Muscle of arm (tissue), 14 donors: ENCODE measurements at places on chromosomes 13 and 19.

GRCh38 chr13:95463531-95463930 lies 89.0 kb upstream of the CLDN10 start:
- DNase-seq, result no peak

GRCh38 chr13:113231306-113232207 lies 22.1 kb downstream of the CUL4A start:
- DNase-seq, result no peak

DNA sequence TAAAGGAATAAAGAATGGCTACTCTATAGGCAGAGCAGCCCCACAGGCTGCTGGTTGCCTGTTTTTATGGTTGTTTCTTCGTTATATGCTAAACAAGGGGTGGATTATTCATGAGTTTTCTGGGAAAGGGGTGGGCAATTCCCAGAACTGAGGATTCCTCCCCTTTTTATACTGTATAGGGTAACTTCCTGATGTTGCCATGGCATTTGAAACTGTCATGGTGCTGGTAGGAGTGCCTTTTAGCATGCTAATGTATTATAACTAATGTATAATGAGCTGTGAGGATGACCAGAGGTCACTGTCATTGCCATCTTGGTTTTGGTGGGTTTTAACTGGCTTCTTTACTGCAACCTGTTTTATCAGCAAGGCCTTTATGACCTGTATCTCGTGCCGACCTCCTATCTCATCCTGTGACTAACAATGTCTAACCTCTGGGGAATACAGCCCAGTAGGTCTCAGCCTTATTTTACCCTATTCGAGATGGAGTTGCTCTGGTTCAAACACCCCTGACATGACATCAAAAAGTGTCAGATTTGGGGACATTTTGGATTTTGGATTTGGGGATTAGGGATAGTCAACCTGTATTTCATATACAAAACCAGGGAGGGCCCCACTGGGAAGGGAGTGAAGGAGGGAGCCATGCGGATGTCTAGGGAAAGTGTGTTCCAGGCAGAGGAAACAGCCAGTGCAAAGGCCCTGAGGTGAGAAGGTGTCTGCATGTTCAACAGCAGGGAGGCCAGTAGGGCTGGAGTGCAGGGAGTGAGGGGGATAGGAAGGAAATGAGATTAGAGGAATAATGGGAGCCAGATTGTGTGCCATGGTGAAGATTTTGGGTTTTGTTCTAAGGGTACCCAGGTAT lies 10.9 kb downstream of the FXYD5 start:
- no peak for DNase-seq

DNA sequence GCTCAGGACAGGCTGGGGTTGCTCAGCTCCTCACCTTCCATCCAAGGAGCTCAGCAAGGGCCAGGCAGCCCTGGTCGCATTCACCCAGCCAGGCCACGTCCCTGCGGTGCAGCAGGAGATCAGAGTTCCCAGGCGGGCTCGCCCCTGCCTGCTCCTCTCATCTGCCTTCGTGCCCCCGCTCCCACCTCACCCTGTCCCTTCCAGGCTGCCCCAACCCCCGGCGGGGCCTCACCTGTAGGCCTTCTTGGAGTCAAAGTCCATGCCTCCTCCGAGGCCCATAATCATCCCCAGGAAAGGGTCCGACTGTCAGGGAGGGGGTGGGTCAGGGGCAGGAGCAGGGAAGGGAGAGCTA lies 1.3 kb upstream of the RINL start:
- no peak for DNase-seq

DNA sequence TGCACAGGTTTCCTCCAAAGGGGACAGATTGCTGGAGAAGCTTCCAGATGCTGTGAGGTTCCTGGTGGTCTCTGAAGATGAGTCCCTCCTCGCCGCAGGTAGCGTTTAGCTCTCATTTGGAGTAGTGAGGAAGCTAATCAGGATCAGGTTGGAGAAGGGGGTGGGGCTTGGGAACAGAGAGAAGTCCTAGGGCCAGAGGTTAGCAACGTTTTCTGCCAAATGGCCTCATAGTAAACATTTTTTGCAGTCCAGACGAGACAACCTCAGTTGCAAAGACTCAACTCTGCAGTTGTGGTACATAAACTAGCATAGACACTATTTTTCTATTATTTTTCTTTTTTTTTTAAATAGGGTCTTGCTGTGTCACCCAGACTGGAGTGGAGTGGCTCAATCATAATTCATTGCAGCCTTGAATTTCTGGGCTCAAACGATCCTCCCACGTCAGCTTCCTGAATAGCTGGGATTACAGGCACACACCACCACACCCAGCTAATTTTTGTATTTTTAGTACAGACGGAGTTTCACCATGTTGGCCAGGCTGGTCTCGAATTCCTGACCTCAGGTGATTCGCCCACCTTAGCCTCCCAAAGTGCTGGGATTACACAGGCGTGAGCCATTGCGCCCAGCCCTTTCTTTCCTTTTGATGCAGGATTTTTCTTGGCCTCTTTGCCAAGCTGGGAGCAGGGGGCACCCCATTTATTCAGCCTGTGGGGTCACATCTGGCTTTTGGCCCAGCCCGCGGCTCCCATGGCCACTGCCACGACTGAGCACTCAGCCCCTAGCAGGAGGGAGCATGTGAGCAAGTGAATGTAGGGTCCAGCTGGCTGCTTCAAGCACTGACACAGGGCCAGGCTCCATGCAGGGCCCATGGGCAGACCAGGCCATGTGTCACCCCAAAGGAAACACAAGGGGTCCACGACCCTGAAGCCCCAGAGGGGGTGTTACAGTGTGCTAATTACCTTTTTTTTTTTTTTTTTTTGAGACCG lies 34.4 kb upstream of the SIN3B start:
- DNase-seq, result no peak

DNA sequence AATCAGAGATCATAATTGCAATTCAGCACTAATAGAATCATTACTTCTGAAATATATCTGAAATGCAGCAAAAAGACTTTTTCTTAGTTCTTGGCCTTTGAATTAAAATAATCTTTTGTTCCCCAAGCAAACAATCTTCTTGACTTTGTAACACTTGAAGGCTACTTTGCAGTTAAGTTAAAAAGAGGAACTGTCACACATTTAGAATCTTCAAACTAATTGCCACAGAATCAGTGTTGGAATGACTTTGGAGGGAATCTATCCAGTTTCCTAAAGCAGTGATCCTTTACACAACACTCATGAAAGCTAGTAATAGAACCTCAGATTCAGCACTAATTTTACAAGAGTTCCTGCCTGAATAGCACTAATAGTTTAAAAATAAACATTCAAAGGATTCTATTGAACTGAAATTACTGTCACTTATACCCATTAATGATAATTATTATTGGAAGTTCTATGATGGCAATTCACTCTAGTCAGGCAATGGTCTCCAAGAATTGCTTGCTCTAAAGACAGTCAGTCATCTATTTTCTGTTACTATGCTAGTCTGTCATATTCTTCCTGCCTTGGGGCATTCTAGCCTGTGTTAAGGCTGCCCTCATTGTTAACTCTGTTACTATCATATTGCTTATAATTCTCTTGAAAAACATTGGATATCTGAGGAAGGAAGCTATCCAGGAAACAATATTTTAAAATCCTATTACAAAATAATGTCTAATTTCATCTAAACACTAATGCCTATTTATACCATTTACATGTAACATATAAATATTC lies 362.4 kb downstream of the DIAPH3 start:
- DNase-seq, result no peak

DNA sequence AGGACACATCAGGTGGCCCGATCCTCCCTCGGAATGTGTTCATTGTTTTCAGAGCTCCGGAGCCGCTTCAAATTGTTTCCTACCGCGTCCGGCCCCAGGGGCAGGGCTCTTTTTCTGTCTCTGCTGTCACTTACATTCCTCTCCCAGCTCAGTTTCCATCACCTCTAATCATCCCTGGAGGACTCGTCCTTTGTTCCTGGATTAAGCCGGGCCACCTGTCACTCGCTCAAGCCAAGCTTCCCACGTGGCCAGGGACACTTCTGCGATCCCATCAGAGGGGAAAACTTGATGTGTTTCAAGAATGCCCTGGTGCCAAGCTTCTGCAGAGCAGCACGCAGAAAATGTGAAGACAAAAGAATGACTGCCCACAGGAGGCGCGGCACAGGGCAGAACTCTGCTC lies 13.5 kb downstream of the IL17D start:
- DNase-seq, result no peak

DNA sequence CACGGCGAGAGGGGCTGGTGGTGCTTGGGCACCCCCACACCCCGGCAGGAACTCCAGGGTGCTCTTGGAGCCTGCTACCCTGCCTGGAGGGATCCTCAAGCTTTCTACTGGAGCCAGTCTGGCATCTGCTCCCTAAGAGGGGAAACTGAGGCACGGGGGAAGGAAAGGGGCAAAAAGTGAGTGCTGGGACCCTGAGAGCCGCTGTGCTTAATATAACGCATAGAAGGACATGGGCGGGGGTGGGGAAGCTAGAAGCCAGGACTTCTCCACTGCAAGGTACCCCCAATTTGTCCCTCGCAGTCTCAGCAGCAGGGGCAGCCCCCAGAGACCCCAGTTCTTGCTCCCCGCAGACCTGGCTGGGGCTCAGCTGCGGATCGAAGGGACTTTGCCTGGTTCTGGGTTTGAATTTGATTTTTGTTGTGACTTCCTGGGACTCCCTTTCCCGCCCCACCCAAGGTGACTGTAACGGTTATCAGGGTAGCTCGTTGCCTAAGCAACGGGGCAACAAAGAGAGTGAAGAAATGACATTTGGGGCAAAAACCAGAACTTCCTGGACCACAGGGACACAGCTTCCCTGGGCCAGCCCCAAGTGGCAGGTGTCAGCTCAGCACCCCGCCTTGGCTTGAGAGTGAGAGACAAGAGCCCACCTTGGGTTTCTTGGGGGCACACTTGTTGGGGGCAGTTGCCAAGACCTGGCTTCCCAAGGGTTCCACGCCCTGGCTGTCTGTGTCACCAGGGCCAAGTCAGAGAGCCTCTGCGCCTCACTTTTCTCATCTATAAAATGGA lies 638 bp downstream of the ADGRE5 start:
- no peak for DNase-seq

GRCh38 chr19:5037936-5038335 lies 69.0 kb downstream of the KDM4B start:
- no peak for DNase-seq

GRCh38 chr19:28977826-28978225 lies 235.1 kb downstream of the UQCRFS1 start:
- DNase-seq, result no peak

- no peak for DNase-seq
Measured at GRCh38 chr19:48539503-48540096, 12.4 kb upstream of the SULT2B1 start.

DNA sequence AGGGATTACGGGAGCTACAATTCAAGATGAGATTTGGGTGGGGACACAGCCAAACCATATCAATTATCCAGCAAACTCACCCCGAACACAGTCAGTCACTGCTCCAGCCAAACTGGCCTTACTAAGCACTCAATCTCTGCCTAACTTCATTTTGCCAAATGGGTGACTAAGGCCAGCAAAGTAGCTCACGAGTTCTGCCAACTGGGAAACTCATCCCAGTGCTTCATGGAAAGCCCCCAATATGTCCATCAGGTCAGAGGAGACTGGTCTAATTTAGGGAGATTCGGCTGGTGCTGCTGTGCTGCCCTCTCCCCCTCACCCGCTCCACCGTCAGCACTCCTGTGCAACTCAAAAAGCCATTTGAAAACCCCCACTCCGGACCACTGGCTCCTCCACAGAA lies 324.0 kb downstream of the FOXO1 start:
- DNase-seq, result no peak
